Heart right ventricle (tissue), 16 donors: ENCODE measurements at places on chromosomes 11 and 22. TPM values are rescaled to one million over a fixed set of nuclear protein-coding genes. Genes with fewer than 3 reads are reported as not detected.

The TESMIN gene
- 0.86 TPM for total RNA-seq

The CATSPER1 gene
- total RNA-seq, result not detected

The DDX10 gene
- 10.8 TPM for total RNA-seq

GRCh38 chr11:102384419-102385079 lies 37.5 kb downstream of the BIRC2 start:
- DNase-seq, result peak; percentile 48
